ENCODE measurements at places on chromosomes 16 and 17.
A peak's percentile ranks its signal among the peaks of the same experiment; 100 is the strongest.

DNA sequence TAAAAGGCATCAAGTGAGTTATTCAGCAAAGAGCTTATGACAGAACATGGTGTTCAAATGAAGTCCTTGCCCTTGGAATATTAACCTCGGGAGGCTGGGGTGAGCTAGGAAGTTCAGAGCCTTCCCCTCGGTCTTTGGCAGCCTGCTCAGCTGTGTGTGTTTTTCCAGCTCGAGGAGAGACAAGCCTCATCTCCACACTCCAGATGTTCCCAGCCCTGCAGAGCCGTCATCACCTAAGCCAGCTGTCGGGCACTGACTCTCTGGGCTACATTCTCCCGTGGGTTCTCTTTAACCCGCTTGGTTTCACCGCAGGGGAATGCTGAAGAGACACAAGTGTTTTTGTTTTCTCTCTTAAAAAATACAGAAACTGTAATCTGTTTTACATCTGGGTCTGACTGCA, 47.1 kb downstream of the IRX3 start:
- no peak for DNase-seq

DNA sequence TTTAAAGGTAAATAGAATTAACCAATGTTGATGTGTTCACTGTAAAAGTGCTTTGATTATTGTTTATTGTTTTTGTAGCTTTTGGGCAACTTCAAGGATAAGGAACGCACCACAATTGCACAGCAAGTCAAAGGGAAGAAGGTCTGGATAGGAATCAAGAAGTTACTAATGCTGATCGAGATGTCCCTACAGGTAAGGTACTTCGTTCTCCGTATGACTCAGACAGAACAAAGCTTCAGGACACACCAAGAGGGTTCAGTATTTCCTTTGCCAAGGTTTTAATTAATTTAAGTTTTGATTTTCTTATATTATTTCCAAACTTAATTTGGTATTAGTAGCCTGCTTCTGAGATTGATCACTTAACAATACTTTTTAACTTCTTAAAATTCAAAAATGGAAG, 67.1 kb downstream of the WNT3 start:
- no peak for DNase-seq

DNA sequence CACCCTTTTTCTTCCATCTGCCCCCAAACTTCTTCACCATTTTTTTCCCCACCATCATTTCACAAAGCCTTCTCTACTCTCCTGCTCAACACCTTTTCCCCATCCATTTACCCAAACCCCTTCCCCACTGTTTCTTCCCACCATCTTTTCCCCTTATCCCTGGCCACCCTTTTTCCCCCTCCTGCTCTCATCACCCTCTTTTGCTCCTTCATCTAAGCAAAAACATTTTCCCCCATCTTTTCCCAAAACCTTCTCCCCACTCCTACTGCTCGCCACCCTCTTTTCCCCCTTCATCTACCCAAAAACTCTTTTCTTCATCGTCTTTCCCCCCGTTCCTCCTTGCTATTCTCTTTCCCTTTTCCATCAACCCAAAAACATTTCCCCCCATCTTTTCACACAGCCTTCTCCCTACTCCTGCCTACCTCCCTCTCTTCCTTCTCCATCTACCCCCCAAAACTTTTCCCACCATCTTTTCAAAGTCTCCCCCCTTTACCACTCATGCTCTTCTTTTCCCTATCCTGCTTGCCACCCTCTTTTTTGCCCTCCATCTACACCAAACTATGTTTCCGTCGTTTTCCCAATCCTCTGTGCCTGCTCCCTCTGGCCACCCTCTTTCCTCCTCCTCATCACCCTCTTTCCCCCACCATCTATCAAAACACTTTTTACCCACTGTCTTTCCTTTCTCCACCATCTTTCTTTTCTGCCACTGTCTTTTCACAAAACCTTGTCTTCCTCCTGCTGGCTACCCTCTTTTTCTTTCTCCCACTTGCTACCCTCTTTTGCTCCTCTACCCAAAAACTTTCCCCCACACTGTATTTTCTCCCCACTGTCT, 205.8 kb upstream of the WSB1 start:
- DNase-seq, result no peak

DNA sequence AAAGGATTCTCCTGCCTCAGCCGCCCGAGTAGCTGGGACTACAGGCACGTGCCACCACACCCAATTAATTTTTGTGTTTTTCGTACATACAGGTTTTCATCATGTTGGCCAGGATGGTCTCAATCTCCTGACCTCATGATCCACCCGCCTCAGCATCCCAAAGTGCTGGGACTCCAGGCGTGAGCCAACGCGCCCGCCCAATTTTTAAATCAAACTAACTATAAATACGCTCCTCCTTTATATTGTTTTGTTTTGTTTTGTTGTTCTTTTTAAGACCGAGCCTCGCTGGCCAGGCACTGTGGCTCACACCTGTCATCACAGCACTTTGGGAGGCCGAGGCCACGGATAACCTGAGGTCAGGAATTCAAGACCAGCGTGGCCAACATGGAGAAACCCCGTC, 1.9 kb upstream of the UTP6 start:
- no peak for DNase-seq

GRCh38 chr17:69733171-69734012, 318.9 kb downstream of the MAP2K6 start:
- peak; percentile 96 for DNase-seq

- DNase-seq, result no peak
Observed at GRCh38 chr17:73083432-73083831, 9.1 kb downstream of the SLC39A11 start.

- DNase-seq, result peak; percentile 8
Observed at GRCh38 chr16:10878644-10879501, 1.9 kb downstream of the CIITA start.

GRCh38 chr16:47928008-47928407, 227.8 kb downstream of the ABCC12 start:
- DNase-seq, result no peak

GRCh38 chr17:78537217-78537860, 39.9 kb downstream of the DNAH17 start:
- no peak for DNase-seq

DNA sequence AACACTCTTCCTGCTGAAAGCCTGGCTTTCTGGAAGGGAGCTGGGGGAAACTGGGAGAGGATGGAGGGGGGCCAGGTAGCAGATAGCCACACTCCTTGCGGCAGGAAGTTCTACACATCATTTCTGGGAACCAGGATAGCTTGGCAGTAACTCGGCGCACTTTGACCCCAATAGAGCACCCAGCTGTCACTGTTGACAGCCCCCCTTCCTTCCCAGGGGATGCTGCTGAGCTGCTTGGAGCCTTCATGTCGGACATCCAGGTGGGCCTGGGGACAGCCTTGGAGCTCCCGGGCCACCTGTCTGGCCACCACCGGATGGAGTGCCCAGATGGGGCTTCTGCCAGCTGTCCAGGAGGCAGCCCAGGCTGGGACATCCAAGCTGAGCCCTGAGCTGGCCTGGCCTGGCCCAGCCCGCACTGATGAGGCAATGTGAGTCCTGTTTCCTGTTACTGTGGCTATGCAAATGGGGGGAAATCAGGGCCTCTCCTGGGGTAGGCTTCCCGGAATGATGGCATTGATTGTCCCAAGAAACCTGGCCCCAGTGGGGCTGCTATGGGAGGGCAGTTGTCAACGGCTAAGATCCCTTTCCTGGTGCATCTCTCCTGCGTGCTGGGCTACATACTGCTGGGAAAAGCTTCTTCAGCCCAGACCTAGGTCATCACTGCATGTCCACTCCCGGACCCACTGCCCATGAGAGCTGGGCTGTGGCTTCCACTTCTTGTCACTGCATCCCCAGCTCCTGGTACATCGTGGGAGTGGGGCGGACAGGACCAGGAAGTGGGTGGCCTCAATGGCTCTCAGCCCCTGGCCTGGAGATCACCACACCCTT, 50.0 kb downstream of the SOCS1 start:
- no peak for DNase-seq

- DNase-seq, result no peak
Observed at GRCh38 chr17:30000001-30000754, 58.7 kb downstream of the EFCAB5 start.

GRCh38 chr17:77644181-77645071, 314.1 kb upstream of the TNRC6C start:
- no peak for DNase-seq

DNA sequence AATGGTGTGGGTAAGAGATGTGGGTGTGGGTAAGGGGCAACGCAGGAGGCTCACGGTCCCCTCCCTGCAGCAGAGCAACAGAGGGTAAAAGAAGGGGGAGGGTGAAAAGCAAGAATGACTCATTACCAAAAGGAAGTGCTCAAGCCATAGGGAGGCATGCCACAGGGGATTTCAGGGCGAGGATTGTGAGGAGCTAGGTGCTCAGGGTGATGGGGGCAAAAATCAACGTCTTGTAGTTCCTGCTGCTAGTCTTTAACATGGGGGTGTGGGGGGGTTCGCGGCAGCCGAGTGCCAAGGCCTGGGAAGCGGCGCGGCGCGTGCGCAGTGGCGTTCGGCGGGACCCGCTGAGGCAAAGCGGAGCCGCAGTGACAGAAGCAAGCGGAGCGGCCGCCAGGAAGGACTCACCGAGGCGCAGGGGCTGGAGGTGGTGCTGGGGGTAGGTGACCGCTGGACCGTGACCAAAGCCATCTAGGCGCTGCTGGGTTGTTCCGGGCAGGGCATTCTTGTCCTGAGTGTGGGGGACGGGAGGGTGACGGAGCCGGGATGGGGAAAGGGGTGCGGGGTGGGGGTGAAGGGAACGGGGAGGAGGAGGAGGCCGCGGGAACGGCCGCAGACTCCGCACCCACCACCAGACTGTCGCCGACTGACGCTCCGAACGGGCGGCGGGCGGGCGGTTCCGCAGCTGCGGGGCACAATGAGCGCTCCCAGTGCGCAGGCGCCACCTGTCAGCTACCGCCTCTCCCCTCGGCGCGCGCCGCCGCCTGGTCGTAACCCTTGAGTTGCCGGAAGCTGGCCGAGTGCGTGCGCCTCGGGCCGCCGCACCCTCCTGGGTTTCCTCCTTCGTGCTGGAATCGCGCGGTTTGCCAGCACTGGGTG, at the start of gene SSH2:
SSH2 (minus strand) TSS at position 696 of the 876 bp plus-strand sequence; CDS start at position 468, 228 bp downstream.
- peak; percentile 89 for DNase-seq

- no peak for DNase-seq
Observed at GRCh38 chr17:73401911-73402310, 90.1 kb upstream of the CDC42EP4 start.

- DNase-seq, result no peak
Observed at GRCh38 chr16:30664616-30665109, 6.4 kb downstream of the FBRS start.

DNA sequence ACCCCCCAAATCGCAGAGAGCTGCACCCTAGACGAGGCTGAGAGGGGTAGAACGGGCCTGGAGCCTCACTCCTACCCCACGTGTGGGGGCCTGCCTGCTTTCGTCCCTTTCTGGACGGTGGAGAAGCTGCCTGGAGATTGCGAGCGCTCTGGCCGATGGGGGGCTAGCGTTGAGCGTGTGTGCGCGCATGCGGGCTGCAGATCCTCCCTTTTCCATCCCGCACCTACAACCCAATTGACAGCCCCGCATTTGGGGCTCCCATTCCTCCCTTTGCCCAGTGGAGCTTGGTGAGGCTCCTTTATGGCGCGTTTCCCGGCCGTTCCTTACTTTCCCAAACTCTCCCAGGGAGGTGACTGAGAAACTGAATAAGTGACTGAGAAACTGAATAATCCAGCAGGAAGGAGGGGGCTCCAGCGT, 907 bp upstream of the ESRP2 start:
- no peak for DNase-seq

DNA sequence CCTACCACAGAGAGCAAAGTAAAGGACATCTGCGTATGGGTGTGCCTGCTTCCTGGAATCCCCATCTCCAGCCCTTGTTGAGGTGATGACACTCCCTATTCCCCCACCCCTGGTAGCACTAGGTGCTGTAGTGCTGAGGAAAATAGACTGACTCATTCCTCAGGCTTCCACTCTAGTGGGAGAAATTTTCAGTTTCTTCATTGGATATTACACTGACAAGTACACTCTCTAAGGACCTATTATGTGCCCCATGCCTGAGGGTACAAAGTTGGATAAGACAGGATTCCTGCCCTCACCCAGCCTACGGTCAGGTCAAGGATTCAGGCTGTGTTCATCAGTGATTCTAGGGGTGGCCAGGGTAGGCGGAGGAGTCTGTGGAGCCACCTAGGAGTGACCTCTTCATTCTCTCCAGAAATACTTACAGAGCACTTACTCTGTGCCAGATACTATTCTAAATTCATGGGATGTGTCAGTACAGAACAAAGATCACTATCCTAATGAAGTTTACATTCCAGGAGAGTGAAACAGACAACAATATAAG, 4.5 kb upstream of the ZC3H7A start:
- DNase-seq, result no peak

DNA sequence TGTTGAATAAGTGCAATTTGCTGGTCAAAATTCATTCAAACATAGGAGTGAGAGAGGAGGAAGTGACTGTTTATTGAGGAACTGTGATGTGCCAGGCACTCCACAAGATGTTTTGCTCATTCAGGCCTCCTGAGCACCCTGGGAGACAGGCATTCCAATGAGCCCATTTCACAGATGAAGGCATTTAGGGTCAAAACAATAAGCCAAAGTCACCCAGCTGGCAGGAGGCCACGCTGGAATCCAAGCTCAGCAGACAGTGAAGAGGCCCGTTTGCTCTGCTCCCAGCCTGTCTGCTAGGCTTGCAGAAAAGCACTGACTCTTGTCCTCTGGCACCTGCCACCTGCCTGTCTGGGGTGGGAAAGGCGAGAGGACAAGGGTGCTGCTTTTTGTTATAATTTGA, 10.1 kb upstream of the SLC25A39 start:
- DNase-seq, result peak; percentile 35

GRCh38 chr17:79997011-79997660, 38.5 kb downstream of the TBC1D16 start:
- DNase-seq, result no peak

GRCh38 chr17:76709077-76709950, 1.5 kb downstream of the MXRA7 start:
- DNase-seq, result peak; percentile 94

DNA sequence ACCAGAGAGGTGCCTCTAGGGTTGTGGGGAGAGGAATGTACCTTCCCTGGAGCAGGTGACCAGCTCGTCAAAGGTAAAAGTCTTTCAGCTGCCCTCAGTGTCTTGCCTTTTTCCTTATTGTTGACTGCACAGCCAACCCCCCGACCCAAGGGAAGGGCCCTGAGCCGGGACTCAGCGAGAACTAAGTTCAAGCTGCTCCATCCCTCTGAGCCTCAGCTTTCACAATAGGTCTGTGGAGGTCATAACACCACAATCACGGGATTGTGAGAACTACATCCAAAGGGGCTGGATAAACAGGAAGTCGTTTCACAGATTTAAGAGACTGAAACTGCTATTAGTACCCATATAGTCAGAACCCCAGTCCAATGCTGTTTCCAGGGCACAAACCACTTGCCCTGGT, 2.6 kb upstream of the KRT36 start:
- no peak for DNase-seq

Measured in RCC 7860 (cell line).